Activated CD8-positive, alpha-beta memory T cell treated with anti-CD3 and anti-CD28 coated beads for 4 hours (primary cell): ENCODE measurements at places on chromosomes 16 and 17.

- DNase-seq = no peak
Measured at GRCh38 chr16:56580391-56581048, 8.8 kb upstream of the MT3 start.

- DNase-seq = no peak
Measured at GRCh38 chr16:78195797-78196196, 96.3 kb downstream of the WWOX start.

DNA sequence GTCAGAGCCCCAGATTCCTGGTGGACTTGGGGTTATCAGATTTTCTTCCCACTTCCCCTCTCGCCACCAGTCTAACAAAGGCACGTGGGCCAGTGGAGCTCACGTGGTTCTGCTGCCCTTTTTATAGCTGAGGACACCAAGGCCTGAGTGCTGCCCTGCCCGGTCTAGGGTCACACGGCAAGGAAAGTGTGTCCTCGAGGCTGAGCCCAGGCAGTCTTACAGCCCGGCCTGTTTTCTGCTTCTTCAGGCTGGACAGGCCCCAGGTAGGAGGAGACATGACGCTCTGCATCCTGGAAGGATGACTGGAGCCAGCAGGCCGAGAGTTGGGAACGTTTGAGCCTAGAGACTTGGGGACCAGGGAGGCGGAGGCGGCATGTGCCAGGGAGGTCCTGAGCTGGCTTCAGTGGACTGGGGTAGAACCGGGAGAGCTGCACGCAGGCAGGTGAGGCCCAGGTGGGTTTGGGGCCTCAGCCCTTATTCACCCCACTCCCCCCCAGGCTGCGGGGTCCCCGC, 3.5 kb downstream of the CTRB1 start:
- no peak for DNase-seq

DNA sequence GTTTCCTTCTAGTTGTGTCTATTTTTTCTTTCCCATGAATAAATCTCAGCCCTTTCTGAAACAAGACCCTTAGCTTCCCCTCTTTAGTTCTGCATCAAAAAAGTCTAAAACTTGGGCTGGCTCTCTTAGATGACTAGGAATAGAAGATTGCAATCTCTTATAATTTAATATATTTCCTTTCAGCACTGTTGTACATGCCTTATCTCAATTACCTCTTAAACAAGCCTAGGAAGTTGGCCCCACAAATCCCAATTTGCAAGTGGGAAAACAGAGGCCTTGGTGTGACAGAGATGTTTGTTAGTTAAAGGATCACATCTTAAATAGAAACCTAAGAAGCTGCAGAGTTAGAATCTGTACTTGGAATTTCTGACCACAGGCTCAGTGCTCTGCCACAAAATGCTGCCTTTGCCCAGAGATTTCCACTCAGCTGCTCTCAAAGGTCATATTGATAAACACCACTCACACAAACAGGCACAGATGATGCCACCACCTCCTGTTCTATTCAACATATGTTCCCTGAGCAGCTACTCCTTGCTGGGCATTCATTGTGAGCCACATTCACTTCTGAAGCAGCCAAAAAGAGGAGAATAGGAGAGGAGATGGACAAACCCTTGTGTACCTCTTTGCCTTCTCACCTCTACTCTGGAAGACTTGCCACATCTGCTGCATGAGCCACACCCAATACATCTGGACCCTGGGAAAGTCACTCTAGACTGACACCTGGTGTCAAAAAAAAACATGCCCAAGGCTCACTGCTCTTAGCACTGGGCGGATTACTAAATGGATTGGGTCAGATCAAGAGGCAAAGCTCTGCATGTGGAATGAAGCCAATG, 5.5 kb downstream of the CCDC182 start:
- no peak for DNase-seq

GRCh38 chr16:57923418-57923817, 47.5 kb downstream of the CNGB1 start:
- no peak for DNase-seq

GRCh38 chr17:2421315-2422147, 20.7 kb upstream of the MNT start:
- no peak for DNase-seq

- DNase-seq = no peak
Measured at GRCh38 chr16:55542459-55543082, 23.9 kb upstream of the CAPNS2 start.

DNA sequence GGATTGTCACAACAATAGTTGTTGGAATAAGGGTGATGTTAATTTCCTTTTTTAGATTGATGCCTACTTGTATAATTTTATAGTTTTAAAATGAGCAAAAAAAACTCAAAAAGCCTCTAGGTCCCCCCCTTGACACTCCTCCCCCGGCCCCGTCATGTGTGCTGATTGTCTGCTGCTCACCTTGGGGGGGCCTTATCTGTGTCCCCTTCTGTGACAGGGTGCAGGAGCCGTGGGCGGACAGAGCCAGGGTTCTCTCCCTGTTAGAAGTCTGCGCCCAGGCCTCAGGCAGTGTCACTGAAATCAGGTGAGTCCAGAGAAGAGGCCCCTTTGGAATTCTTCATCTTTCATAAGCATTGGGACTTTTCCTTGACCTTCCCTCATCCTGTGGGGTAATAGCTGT, 27.4 kb upstream of the CPNE2 start:
- no peak for DNase-seq

GRCh38 chr16:27708651-27709050, 158.7 kb downstream of the KATNIP start:
- DNase-seq = no peak

DNA sequence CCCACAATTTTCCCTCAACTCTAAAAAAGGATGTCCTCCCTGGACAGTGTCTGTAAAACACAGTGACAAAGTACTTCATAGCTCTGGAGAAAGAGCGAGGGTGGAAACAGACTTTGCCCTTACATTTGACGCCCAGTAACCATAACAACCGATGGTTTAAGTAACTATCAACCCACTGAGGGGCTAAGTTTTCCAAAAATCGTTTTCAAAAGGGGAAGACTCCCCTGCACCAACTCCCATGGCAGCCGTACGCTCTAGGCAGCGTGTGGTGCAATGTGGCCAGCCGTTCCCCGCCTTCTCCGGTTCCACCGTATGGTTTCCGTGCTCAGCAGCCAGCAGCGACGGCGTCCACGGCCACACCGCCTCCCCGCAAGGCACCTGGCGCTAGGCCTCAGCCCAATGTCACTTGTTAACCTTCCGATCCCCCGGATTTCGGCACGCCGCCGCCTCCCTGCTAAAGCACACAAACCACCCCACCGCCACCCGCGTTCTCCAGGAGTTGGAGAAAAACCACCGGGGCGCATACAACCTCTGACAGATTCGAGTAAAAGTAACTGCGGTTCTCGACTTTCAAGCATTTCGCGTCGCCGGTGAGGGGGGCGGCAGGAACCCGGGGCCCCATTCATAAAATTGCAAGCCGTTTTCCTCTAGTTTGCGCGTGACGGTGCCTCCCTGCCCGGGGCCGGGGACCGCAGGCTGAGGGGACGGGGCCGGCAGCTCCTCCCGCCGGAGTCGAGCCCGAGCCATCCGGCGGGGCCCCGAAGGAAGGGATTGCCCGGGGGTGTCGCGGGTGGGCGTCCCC, 661 bp downstream of the TEX2 start:
- DNase-seq = peak; percentile 20

GRCh38 chr16:77761204-77761603, 27.2 kb upstream of the VAT1L start:
- DNase-seq = no peak

DNA sequence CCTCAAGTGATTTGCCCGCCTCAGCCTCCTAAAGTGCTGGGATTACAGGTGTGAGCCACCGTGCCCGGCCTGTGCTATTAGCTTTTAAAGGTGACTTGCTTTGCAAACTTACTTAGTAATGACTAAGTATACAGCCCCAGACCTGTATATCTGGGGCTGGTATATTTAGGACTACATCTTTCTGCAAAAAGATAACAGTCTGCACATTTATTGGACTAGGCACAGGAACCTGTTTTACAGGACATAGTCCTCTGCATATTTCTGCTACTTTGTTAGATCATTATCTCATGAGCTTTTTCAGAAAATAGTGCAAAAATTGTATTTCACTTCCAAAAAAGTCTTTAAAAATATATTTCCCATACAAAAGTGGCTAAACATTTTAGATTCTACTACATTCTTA, 1.3 kb downstream of the KRT24 start:
- no peak for DNase-seq

GRCh38 chr16:1902547-1903219, 15.5 kb downstream of the HS3ST6 start:
- DNase-seq = no peak

- DNase-seq = no peak
Measured at GRCh38 chr17:59219370-59219769, 941 bp upstream of the GDPD1 start.

- DNase-seq = no peak
Measured at GRCh38 chr17:45135978-45136791, 698 bp downstream of the ACBD4 start.

- DNase-seq = no peak
Measured at GRCh38 chr16:89442588-89442987, 47.8 kb downstream of the ANKRD11 start.

GRCh38 chr17:979539-980405, at the start of gene NXN:
Gene NXN, minus strand, starts transcription at chr17:979776.
- DNase-seq = peak; percentile 82

- DNase-seq = no peak
Measured at GRCh38 chr16:6926762-6927161, 405.9 kb upstream of the RBFOX1 start.

DNA sequence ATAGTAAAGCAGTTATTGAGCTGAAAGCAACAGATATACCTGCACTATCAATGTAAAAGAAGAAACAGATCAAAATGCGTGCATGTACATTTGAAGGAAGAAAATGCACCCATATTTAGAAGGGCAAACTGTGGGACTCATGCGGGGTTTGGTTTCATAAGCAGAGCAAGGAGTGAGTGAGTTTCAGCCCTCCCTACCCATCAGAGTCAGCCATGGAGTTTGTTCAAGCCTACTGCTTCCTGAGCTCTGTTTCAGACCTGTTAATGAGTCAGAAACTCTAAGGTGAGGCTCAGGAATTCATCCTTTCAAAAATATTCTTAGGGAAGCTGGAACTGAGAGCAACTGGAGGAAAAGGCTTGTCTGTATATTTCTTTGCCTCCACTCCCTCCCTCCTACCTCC, 446.2 kb downstream of the HS3ST4 start:
- DNase-seq = no peak

DNA sequence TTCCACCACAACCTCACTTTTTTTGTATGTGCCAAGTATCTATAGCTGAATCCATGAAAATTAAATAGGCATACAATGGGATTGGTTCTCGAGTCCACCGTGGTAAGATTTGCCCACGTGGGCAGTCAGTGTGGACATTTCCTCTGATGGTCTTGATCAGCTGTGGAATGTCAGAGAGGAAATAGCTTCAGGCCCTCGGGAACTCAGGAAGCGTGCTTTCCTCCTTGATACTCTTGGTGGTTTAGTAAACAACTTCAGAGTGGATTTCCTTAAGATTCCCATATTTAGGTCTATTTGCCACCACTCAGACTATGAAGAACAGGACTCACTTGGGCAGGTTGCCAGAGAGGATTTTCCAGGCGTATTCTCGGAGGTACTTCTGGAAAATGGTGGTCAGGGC, 152.5 kb downstream of the VPS53 start:
- DNase-seq = no peak

GRCh38 chr17:34384822-34385605, 22.0 kb upstream of the CCL1 start:
- DNase-seq = no peak

DNA sequence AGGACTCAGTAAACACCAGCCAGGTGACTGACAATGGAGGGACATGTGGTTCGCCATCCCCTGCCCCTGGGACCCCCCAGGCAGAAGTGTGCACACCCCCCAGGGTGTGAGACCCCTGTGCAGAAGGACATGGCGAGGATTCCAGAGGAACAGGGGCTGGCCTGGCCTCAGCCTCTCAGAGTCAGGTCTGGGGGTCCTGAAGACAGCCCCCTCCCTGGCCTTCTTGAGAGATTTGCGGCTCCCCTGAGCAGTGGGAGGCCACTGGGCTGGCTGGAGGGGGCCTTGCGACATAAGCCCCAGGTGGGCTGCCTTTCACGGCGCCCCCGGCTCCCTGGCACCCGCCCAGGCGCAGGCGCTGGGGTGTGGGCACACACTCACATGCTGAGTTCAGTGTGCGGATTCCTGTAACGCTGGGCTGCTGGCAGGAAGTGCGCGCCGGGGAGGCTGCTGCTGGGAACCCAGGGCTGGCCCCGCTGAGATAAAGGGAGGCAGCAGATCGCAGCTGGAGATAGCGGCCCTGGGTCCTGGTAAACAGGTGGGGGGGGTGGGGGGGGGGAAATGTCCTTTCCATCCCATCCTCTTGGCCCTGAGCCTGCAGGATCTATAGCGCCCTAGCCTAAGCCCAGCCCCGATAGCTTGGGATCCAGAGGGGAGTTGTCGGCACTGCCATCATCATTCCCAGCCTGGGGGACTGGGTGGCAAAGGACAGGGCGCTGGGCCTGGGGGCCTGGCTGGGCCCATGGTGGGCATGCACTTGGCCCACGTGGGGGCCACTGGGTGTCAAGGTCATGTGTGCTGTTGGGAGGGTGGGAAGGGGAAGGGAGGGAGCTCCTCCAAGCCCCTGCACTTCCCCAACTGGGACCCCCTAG, 27.1 kb downstream of the TMEM235 start:
- peak; percentile 48 for DNase-seq

GRCh38 chr17:67696853-67697498, 20.8 kb upstream of the NOL11 start:
- DNase-seq = no peak

GRCh38 chr16:35152067-35152627, 1692.7 kb downstream of the TP53TG3F start:
- DNase-seq = no peak

DNA sequence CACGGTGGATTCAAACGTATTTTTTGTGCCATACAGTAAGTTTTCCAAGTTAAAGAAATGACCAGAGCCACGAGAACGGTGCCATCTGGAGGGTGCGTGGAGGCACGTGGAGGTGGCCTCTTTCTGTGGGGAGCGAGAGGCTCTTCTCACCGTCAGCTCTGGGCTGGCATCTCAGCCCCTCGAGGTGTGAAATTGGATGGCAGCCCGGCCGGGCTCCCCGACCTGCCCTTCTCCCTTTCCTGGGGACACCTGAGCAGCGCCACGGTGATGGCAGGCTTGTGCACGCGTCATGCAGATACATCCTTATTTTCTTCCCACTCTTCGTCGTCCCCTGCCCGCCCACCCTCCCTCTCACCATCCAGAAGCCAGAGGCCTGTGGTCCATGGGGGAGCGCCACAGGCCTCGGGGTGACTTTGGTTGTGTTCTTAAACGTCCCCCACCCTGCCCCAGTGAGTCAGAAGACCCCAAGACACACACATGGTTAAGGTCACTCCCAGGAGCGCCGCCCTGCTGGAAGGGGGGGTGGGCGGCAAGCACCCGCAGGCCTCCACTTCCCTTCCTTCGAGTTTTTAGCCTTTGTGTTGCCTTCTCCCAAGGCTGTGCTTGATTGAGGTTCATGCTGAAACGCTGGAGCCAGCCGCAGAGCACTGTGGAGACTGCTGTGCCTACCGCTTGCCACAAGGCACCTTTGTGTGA, 109.4 kb downstream of the BANP start:
- no peak for DNase-seq

DNA sequence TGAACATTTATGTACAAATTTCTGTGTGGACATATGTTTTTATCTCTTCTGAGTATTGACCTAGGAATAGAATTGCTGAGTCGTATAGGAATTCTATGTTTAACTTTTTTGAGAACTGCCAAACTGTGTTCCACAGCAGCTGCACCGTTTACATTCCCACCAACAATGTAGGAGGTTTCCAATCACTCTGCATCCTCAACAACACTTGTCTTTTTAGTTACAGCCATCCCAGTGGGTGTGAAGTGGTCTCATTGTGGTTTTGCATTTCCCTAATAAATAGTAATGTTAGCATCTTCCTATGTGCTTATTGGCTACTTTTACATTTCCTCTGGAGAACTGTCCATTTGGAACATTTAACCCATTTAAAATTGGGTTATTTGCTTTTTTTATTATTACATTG, 36.6 kb upstream of the NACA2 start:
- DNase-seq = no peak

- DNase-seq = no peak
Measured at GRCh38 chr17:80907281-80907680, 84.4 kb upstream of the CHMP6 start.
